ENCODE measurements at places on chromosomes 2 and 18.

DNA sequence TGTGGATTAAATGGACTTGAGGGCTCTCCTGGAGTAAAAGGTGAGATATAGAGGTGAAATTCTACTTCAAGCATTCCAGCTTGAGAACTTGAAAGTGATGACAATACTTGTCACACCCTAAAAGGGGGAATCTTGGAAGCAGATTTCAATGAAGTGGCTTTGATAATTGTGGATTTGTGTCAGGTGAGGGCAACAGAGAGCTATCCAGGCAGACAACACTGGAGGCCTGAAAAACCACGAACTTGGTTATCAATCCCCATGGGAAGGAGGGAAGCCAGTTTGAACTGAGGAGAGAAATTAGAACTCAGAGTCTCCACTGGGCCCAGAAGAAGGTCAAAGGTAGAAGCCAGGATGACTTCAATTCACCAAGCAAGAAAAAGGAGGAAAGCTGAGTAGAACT, 263.9 kb downstream of the FIGN start:
- no peak for DNase-seq

DNA sequence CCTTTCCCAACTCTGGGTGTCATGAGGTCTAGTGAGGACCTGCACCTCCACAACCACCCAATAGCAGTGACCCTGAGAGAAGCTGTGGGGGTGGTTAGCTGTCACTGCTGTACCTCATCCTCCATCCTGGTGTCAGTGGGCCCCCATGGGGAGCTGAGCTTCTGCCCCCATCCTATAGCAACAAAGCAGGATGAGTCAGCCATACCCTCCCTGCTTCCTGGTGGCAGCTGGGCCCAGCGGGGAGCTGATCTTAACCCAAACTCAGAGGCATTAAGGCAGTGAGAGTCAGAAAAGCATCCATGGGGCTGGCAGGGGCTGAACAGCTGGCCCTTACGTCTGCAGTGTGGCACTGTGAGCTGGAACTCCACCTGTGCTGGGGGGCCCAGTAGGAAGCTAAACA, 247.8 kb upstream of the HDAC4 start:
- DNase-seq: no peak

- no peak for DNase-seq
Observed at GRCh38 chr2:159892990-159893810, 95.2 kb upstream of the CD302 start.

DNA sequence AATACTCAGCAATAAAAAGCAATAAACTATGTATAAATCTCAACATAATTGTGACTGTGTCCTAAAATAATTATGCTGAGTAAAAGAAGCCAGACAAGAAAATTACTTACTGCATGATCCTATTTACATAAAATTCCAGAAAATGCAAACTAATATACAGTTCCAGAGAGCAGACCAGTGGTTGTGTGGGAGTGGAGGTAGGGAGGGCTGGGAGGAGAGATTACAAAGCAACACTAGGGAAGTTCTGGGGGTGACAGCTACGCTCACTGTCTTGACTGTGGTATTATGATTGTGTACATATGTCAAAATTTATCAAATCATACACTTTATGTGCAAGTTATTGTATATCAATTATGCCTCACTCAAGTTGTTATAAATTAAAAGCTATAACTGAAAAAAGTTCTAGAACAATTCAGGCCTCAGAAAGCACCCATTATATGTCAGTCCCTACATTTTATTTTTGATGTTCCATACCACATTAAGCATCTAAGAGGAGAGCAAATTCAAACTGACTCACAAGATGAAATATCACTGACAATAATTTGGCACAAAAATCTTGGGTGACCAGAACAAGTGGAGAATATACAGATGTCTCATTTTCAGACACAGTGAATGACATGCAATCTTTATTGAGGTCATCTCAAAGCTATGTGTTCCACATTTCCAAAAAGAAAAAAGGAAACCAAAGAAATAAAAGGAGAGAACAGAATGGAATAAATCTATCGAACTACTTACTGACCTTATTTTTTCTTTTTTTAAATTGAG, 85.1 kb downstream of the ANTXR1 start:
- no peak for DNase-seq

DNA sequence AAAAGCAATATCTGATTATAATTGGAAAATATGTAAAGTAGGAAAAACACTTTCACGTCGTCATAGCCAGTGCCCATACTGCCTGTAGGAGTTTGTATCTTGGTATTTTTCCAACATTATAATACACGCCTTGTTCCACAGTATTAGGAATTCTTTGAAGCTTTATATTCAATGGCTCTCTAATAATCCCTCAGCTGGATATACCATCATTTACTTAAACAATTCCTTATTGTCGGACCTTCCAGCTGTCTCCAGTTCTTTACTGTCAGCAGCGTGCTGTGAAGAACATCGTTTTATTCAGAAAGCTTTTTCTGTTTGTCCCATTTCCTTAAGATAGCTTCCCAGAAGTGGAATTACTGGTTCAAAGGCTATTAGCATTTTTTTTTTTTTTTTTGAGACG, 31.7 kb downstream of the ATP6V1C2 start:
- DNase-seq: no peak

DNA sequence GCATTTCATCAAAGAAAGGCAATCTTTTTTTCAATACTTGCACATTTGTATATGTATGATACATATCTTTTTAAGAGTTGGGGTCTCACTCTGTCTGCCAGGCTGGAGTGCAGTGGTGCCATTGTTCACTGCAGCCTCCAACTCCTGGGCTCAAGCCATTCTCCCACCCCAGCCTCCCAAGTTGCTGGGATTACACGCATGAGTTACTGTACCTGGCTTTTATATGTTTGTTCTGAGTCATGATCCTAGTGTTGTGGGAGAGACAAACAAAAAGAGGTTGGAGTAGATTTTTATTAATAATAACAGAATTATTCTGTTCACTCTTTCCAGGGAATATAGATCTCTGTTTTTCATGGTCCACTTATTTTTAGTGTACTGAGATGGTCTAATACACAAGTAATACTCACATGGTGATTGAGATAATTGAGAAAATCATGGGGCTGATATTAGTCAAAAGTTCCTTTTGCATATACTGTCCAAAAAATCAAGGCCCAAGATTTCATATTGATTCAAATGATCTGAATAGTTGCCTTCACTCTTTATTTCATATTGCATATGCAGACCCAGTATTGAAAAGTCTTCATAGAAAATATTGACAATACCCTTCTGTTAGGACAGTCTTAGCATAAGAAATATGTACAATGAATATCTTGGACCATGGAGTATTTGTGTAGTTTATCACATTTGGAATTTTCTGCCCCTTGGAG, 138.3 kb downstream of the FMNL2 start:
- DNase-seq: no peak

DNA sequence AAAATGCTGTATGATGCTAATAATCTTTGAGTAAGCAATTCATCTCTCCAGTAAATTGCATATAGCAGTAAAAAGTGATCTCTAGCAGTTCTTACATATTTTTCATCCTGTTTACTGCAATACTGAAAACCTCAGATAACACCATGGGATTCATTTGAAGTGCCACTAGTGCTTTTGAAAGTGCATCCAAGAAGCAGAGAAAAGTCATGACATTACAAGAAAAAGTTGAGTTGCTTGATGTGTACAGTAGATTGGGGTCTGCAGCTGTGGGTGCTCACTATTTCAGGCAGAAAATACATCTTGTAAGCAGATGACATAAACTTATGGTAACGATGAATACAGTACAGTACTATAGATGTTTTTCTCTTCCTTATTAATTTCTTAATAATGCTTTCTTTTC, 1984.9 kb upstream of the LRRTM1 start:
- DNase-seq: no peak

GRCh38 chr2:10977621-10978020, 65.9 kb downstream of the KCNF1 start:
- DNase-seq: no peak

GRCh38 chr2:37871456-37872191, 53.5 kb upstream of the RMDN2 start:
- no peak for DNase-seq

DNA sequence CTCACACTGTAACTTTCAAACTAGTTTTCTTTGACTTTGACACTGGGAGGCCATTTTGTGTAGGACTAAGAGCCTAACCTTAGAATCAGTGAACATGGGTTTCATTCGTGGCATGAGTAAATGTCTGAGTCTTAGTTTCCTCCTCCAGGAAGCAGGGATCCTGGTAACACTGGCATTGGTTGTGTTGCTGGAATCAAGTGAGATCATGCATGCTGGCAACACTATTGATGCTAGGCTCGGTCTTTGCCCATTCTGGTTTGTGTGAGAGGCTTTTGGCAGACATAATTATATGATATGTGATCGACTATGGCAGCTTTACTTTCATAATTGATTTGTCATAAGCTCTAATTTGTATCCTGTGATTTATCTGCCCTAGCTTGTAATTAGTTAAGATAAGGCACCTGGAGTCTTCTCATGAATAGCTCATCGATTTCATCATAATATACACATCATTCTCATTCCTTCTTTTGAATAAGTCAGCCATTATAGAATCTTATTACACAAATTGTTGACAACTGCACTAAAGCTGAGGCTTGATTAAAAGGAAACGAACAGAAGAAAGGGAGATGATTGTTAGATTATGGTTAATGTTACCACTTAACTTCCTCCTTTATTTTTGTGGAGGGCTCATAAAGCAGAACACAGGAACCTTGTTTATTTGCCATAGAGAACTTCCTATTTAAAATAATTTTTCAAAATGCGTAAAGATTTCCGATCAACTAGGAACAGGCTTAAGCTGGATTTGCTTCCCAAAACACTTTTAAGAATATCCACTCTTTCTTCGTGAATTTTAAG, 12.6 kb downstream of the PPP1R1C start:
- DNase-seq: no peak

GRCh38 chr18:24941174-24941951, 410.6 kb downstream of the ZNF521 start:
- DNase-seq: no peak

- peak; percentile 4 for DNase-seq
Observed at GRCh38 chr2:148298196-148298595, 277.3 kb downstream of the MBD5 start.

- DNase-seq: no peak
Observed at GRCh38 chr2:238163481-238164198, 4.9 kb downstream of the ERFE start.

- no peak for DNase-seq
Observed at GRCh38 chr18:6621437-6621836, 108.1 kb upstream of the ARHGAP28 start.
